ENCODE measurements at places on chromosomes 2 and 18. TPM values are rescaled to one million over a fixed set of nuclear protein-coding genes. Genes with fewer than 3 reads are reported as not detected.

Gene UBXN2A
- total RNA-seq: 16.8 TPM

- H3K27me3 ChIP-seq: no peaks in the 10 kb centered on the region
- H3K4me3 ChIP-seq: peak overlapping the region; percentile 90
- H3K36me3 ChIP-seq: no peaks in the 10 kb centered on the region
- no peaks in the 10 kb centered on the region for H3K4me1 ChIP-seq
- peak overlapping the region; percentile 96 for H3K27ac ChIP-seq
These were observed 676 bp downstream of the ACTR2 start for GRCh38 chr2:65228263-65228750.

Gene GALR1
- total RNA-seq: 0.24 TPM

- H3K4me1 ChIP-seq: no peaks in the 10 kb centered on the region
- no peaks in the 10 kb centered on the region for H3K27me3 ChIP-seq
- H3K27ac ChIP-seq: no peak overlapping the region
- DNase-seq: no peak
These were observed 149.8 kb downstream of the FAM210A start for GRCh38 chr18:13576598-13576997.

Gene CD8B2
- total RNA-seq: 0.10 TPM

- no peak for DNase-seq
- no peak overlapping the region for H3K4me3 ChIP-seq
- H3K27ac ChIP-seq: no peak overlapping the region
- H3K4me1 ChIP-seq: peaks cover 4% of the 10 kb centered on the region
- H3K27me3 ChIP-seq: no peaks in the 10 kb centered on the region
These were observed 16.4 kb upstream of the CD28 start for GRCh38 chr2:203690117-203690431.

DNA sequence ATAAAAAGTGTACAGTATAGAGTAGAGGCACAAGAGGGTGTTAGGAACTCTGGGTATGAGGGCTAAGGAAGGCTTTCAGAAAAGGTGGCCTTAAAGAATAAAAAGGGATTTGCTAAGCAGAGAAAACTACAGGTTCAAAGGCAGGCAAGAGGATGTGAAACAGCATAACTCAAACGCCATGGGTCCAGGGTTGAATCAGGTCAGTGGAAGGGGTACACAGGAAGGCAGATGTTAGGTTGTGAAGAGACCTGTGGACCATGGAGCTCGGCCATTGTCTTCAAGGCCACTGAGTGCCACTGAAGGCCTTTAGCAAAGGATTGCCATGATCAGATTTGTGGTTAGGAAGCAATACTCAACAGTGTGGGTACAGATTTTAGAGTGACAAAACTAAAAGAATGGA lies 108.2 kb upstream of the FAM98A start:
- H3K4me3 ChIP-seq: no peak overlapping the region
- no peaks in the 10 kb centered on the region for H3K36me3 ChIP-seq
- H3K27ac ChIP-seq: no peak overlapping the region
- no peaks in the 10 kb centered on the region for H3K4me1 ChIP-seq

GRCh38 chr2:63048367-63049171 lies 2.1 kb upstream of the OTX1 start:
- H3K4me1 ChIP-seq: no peaks in the 10 kb centered on the region
- DNase-seq: peak; percentile 74
- no peaks in the 10 kb centered on the region for H3K27me3 ChIP-seq
- no peak overlapping the region for H3K27ac ChIP-seq

- no peak for DNase-seq
- no peaks in the 10 kb centered on the region for H3K36me3 ChIP-seq
- H3K4me1 ChIP-seq: no peaks in the 10 kb centered on the region
- no peak overlapping the region for H3K4me3 ChIP-seq
These were observed 290.8 kb downstream of the DYSF start for GRCh38 chr2:71743995-71744675.

GRCh38 chr2:1550658-1551316 lies 137.5 kb downstream of the TPO start:
- H3K4me1 ChIP-seq: no peaks in the 10 kb centered on the region
- no peak overlapping the region for H3K27ac ChIP-seq
- DNase-seq: peak; percentile 91
- H3K4me3 ChIP-seq: no peak overlapping the region

DNA sequence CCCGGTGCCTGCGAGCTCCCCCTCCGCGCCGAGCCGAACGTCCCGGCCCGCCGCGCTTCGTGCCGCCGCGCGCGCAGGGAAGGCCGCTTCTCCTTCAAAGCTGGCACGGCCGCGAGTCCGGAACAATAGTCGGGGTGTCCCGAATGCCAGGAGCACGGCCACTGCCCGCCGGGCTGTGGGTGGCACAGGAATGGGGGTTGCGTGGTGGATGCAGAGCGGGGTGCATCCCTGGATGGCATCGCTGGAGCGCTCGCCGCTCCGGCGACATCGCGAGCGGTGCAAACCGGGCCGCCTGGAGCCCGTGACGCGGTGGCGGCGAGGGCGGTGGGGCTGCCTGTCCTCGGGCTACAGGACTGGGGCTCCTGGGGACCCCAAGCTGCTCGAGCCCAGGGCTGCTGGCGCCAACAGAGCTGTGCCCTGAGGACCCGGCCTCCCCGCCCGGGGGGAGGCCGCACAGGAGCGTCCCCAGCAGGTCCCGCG lies 1.1 kb upstream of the SATB2 start:
- no peaks in the 10 kb centered on the region for H3K36me3 ChIP-seq
- H3K27me3 ChIP-seq: no peaks in the 10 kb centered on the region
- no peaks in the 10 kb centered on the region for H3K4me1 ChIP-seq
- H3K4me3 ChIP-seq: peak overlapping the region; percentile 50
- DNase-seq: peak; percentile 63

DNA sequence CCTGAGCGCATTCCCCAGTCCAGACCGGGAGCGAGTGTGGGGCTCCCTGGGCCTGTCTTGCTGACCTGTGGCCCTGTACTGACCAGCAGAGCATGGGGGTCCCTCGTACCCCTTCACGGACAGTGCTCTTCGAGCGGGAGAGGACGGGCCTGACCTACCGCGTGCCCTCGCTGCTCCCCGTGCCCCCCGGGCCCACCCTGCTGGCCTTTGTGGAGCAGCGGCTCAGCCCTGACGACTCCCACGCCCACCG lies 5.3 kb downstream of the NEU4 start:
- H3K36me3 ChIP-seq: no peaks in the 10 kb centered on the region
- no peaks in the 10 kb centered on the region for H3K4me1 ChIP-seq
- DNase-seq: no peak
- no peaks in the 10 kb centered on the region for H3K27me3 ChIP-seq

DNA sequence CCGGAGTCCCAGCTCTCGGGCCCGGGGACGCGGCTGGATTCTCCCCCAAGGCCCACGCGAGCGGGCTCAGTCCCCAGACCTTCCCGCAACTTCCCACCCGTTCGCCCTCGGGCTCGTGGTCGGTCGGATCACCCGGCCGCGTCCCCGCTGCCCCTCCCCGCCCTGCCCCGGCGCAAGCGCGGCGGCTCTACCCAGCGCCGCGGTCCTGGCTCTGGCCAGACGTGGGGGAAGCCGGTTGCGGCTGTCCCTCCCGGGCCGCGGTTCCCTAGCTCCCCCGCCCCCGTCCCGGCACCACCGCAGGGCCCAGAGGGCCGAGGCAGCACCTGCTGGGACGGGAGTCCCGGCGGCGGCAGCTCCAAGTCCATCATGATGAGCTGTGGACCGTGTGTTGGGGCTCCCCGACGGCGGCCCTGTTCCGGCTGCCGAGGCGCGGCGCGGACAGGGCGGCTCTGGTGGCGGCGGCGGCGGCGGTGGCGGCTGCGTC lies 276 bp downstream of the NFE2L2 start:
- no peaks in the 10 kb centered on the region for H3K4me1 ChIP-seq
- peak overlapping the region; percentile 98 for H3K27ac ChIP-seq
- no peaks in the 10 kb centered on the region for H3K27me3 ChIP-seq
- H3K36me3 ChIP-seq: no peaks in the 10 kb centered on the region
- peak overlapping the region; percentile 94 for H3K4me3 ChIP-seq

- H3K27me3 ChIP-seq: no peaks in the 10 kb centered on the region
- H3K4me3 ChIP-seq: no peak overlapping the region
- peaks cover 1% of the 10 kb centered on the region for H3K4me1 ChIP-seq
These were observed 405.2 kb downstream of the ZEB2 start for GRCh38 chr2:144114760-144115159.

Gene LYPD1
- 0.49 TPM for total RNA-seq

DNA sequence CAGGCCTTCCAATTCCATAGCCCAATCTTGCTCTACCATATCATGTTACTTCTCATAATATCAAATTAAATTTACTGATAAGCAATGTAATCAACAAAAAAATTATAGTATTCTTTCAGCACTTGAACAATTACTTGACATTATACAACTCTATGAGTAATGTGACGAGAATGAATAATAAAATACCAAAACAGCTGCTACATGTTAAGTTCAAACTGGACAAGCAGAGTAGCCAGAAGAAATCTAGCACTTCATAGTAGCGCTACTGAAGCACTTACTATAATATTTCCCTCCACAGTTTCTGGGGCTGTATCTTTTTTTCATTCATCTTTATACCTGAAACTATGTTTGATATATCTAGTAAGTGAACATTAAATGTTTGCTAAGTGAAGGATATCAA lies 14.9 kb downstream of the PPP3R1 start:
- H3K36me3 ChIP-seq: no peaks in the 10 kb centered on the region
- peaks cover 6% of the 10 kb centered on the region for H3K4me1 ChIP-seq
- no peaks in the 10 kb centered on the region for H3K27me3 ChIP-seq
- H3K27ac ChIP-seq: no peak overlapping the region
- H3K4me3 ChIP-seq: no peak overlapping the region

Gene MBP
- 43.8 TPM for total RNA-seq

Gene GPR55
- 0.18 TPM for total RNA-seq

Gene AOX1
- total RNA-seq: 65.5 TPM

DNA sequence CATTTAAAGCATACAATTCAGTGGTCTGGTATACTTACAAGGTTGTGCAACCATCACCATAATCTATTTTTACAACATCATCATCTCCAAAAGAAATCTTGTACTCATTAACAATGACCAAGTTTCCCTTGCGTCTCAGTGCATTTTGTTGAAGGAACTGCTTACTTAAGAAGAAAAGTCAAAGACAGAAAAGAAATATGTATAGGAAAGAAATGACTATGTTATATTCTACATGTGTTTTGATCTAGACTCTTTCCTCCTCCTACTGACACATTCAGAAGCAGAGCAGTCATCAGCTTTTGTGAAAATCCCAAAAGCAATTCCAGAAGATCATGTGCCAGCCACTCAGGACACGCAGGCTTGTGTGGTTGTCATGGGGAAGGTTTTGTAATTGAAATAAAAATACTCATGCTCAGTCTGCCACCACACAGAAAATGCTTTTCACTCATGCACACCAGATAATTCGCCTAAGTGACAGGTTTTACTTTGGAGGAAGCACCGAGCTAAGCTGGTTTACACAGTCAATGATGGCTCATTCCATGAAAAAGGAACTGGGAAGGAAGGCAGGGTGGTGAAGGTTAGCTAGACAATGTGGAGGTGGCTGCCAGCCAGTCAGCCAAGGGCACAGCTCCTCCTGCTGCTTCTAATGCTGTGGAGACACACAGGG lies 158.5 kb upstream of the REV1 start:
- no peak overlapping the region for H3K27ac ChIP-seq
- no peaks in the 10 kb centered on the region for H3K4me1 ChIP-seq
- H3K36me3 ChIP-seq: no peaks in the 10 kb centered on the region
- no peaks in the 10 kb centered on the region for H3K27me3 ChIP-seq
- DNase-seq: no peak

Gene ARHGAP25
- total RNA-seq: 21.1 TPM

Gene MEIS1
- 76.6 TPM for total RNA-seq

Gene CRYBA2
- not detected for total RNA-seq

Gene PROKR1
- total RNA-seq: not detected

DNA sequence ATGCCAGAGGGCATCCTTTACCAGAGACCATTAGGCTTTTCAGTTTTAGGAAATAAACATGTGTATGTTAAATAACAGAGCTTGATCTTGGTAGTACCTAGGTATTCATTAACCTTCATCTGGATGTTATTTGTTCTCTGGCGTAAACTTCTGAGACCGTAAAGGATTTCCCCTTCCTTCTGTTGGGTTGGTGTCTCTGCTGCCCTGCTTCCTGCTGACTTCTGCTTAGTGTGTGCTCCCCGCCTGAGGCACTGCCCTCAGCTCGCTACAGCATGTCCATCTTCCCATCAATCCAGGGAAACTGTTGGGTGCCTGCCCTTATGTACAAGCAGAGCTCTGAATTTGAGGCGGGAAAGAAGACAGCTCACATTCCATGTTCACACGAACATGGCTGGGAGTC lies 177.9 kb downstream of the TPGS2 start:
- H3K36me3 ChIP-seq: no peaks in the 10 kb centered on the region
- H3K27me3 ChIP-seq: no peaks in the 10 kb centered on the region
- H3K4me1 ChIP-seq: no peaks in the 10 kb centered on the region
- H3K4me3 ChIP-seq: no peak overlapping the region
- no peak overlapping the region for H3K27ac ChIP-seq

Gene ELOA2
- total RNA-seq: not detected

- H3K4me1 ChIP-seq: no peaks in the 10 kb centered on the region
- no peaks in the 10 kb centered on the region for H3K36me3 ChIP-seq
- no peak for DNase-seq
- no peak overlapping the region for H3K27ac ChIP-seq
These were observed 7.4 kb downstream of the PTGR3 start for GRCh38 chr18:75201282-75202270.

DNA sequence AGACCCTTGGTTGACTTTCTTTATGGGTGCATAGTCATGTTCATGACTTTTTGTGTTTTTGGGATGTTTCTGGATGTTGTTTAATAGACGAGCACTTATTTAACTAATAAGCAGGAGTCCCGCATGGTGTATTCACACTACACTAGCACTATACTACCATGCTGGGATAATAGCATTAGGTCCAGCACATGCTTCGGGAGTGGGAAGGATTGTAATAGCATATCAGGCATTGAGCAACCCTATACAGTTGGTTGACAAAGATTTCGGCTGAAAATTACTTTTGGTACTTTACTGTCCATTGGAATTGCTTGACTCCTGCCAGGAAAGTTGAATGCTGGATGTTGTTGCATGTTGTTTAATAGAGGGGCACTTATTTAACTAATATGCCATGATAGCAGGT lies 2.8 kb downstream of the SH3RF3 start:
- H3K27me3 ChIP-seq: no peaks in the 10 kb centered on the region
- no peaks in the 10 kb centered on the region for H3K4me1 ChIP-seq
- no peak for DNase-seq
- H3K4me3 ChIP-seq: no peak overlapping the region

Gene LHCGR
- total RNA-seq: not detected

- no peak overlapping the region for H3K4me3 ChIP-seq
- H3K27me3 ChIP-seq: no peaks in the 10 kb centered on the region
- no peak for DNase-seq
- no peaks in the 10 kb centered on the region for H3K4me1 ChIP-seq
- H3K27ac ChIP-seq: no peak overlapping the region
- H3K36me3 ChIP-seq: no peaks in the 10 kb centered on the region
These were observed 78.9 kb upstream of the ZSWIM2 start for GRCh38 chr2:186927867-186928191.

Gene CCDC102B
- total RNA-seq: 30.1 TPM

Gene CFAP65
- not detected for total RNA-seq

Gene FKBP7
- 23.6 TPM for total RNA-seq

Data from aorta (tissue), 5 donors.